ENCODE measurements at places on chromosomes 3 and 15.

DNA sequence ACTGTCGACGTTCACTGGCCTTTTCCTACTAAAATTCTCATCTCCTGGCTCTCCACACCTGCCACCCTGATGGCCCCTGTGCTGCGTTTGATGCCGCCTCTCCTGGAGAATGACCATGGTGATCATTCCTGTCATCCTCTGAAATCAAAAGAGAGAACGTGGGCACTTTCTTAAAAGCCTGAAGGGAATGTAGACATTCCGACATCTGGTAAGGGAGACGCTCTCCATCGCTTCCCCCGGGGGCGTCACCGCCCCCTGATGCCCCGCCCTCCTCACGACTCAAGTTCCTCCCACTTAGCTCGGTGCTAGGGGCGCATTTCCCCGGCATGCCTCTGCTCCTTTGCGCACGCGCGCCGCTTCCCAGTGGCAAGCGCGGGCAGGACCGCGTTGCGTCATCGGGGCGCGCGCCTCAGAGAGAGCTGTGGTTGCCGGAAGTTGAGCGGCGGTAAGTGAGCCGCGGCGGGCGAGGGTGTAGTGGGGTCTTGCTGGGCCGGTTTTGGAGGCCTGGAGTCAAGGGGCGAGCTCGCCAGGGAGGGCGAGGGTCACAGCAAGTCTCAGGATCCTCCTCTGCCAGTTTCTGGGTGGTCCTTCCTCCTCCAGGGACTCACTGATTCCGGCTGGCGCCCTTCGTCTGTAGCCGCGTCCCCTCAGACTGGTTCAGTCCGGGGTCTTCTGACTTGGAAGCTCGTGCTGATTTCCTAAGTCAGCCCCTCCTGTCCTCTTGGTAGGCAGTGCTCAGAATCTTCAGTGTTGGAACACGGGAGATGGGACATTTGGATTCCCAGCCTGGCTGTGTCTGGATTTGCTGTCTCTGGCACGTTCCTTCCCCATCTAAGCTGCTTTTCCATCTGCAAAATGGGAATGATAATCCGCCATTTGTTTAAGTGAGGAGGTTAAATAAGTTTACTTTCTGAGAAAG is at the start of gene ATG7:
Gene ATG7, plus strand, starts transcription at position 412 of the 919 bp plus-strand sequence. CDS start 26,299 bp downstream, outside the sequence.
- DNase-seq: peak; percentile 99

DNA sequence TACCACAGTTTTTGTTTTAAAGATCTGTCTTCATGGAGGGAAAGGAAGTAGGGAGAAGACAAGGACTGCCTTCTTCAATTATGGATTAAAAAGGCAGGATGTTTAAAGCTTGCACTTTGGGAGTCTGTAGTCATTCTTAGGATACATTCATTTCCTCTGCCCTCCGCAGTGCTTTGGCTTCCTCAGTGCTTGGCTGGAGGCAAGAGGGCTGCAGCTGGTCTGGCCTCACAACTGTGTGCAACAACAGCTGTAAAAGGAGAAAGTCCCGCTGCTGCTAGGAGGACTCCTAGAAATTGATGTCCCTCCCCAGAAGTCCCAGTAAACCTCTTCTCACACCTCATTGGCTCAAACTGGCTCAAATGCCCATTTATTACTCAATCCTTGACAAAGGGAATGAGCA is 54.4 kb upstream of the PPP2R3A start:
- DNase-seq: no peak

- no peak for DNase-seq
Observed at GRCh38 chr3:156456771-156457224, 98.1 kb downstream of the SSR3 start.

DNA sequence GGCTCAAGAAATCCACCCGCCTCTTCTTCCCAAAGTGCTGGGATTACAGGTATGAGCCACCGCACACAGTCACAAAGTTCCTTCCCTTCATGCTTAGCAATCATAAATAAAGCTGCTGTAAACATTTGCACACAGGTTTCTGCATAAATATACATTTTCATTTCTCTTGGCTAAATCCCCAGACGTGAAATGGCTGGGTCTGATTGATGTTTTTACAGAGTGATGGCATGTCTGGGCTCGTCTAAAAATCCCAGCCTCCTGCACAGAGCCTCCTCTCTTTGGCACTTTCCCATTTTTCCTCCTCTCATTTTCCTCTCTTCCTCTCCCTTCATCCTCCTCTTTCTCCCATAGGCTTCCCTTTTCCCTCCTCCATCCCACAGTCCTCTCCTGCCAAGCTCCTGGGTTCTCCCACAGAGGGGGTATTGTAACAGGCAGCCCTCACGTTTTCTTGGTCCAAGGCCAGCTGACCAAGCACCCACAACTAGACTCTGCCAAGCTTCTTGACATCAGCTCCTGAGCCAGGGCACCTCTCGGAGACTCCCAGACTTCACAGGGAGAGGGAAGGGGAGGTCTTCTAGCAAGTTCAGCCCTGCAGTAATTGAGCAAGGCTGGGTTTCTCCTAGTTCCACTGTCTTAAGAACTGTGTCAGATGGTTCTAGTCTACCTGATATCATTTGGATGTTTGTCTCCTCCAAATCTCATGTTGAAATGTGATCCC is 10.5 kb upstream of the PLA2G4E start:
- DNase-seq: no peak

DNA sequence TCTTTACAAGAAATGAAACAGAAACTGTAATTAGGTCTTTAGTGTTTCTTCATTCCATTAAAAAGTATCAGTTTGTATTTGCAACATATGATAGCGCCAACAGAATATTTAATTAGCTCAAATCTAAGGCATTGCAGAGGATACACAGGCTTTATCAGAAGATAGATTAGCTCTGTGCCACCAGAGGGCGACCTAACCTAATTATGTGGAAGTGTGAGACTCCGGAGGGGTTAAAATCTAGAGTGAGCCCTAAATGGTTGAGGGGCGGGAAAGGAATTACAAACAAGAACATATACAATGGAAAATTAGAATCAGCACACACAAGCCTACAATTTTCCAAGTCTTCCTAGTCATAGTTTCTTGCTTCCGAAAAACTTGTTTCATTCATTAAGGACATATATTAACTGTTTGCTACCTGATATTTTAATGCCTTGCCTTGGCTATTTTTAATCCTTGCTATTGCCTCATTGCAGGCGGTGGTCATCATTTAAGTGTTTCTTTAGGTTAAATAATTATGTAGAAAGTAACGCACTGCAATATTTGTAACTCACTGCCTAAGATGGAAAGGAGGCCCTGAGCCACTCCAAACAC is 18.0 kb upstream of the RYR3 start:
- peak; percentile 42 for DNase-seq

DNA sequence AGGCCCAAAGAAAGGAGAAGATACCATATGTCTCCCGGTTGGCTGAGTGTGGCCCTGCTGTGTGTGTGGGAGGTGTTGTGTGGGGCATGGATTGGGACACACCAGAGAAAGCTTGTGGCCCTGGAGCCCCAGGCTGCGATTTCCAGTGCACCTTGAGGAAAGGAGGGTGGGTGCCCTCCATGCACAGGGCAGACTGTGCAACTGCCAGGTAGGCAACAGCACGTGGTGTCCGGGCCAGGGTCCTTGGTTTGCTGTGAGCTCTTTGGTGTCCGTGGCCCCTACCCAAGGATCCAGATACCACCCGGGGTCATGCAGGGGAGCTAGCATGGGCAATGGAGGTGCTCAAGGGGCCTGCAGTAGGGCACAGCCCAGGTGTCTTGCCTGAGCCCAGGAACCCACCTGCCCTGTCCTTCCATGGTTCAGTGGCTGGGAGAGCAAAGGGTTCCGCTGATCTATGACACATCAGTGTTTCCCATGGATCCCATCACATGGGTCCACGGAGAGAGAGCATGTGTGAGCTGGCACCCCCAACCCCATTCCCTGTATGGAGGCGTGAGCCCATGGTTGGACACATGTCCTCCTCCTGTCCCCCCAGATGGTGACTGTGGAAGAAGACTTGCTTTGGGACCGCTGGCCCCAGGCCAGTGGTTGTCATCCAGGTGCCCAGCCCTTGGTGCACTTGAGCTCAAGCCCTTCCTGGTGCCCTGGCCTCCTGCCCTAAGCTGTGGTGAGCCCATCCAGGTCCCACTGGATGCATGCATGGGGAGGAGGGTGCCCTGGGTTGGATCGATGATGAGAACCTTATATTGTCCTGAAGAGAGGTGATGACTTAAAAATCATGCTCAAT is 223.4 kb downstream of the SNRPN start:
- peak; percentile 14 for DNase-seq

DNA sequence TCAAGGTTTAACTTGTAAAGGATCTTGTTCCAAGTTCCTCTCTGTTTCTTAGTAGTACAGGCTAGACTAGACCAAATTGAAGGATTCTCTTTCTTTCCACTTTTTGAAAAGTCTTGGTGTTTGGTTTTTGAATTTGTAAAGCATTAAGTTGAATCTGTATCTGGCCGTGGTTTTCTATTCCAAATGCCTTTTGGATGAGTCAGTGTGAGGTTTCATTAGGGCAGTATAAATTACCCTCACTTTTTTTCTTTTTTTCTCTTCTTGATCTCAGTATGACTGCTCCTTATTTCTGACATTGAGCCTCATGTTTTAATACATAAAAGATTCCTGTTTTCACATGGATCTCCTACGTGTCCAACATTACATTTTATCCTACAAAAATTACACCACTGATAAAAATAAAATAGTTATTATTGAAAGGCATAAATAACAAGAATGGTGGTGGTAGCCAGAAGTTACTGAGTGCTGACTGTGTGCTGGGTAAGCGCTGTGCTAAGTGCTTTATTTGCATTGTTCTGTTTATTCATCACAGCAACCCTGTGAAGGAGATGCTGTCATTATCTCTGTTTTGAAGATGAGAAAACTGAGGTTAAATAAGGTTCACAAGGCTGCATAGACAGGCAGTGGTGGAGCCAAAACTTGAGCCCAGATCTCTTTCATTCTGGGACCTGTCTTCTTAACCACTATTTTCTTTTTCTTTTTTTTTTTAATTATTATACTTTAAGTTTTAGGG is 48.3 kb downstream of the MITF start:
- DNase-seq: no peak

GRCh38 chr3:132231633-132232032 is 85.6 kb upstream of the ACP3 start:
- no peak for DNase-seq

- no peak for DNase-seq
Observed at GRCh38 chr3:4820296-4821121, 158.7 kb upstream of the BHLHE40 start.

DNA sequence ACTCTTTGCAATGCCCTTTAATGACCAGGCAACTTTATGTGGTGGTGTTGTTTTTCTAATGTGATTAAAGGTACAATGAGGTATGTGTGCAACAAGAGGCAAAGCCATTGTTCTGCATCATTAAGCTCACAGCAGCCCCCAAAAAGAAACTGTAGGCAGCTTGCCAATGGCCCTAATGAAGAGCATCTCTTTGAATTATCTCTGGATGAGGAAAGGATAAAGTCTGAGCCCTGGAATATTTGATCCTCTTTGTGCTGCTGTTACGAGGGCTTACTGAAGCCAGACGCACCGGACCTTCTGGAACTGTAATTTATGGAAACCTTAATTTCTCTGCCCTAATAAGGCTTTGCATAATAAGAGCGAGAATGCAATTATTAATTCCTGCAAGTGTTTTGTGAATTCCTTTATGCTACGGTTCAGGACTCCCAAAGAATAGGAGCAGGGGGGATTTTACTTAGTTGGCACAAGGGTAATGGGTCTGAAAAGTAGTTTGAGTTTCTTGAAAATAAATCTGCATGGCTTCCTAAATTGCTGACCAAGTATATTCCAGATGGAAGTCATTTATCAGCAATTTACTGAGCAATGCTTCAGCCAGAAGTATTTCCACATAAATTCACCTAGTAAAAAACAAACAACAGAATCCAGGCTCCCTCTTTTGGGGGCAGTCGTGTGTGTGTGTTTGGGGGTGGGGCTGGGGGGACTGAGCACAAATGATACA is 193.4 kb downstream of the PDZRN3 start:
- DNase-seq: no peak

DNA sequence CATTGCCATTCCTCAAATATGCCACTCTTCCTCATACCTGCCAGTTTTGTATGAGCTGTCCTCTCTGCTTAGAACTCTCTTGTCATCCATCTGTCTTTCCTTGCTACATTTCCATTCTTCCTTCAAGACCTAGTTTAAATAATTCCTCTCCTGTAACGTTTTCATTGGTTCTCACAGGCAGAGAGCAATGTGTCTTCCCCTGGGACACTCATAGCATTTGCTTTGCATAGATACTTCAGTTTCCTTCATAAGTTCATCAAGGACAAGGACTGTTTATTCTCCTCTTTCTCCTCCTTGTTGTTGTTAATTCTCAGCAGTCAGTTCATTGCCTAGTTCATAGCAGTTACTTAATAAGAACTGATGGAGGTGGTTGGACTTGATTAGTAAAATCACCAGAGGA is 10.5 kb downstream of the NR2C2 start:
- no peak for DNase-seq

GRCh38 chr3:9902372-9903237 is at the start of gene IL17RE:
Gene IL17RE, plus strand, starts transcription at chr3:9902848. Its CDS starts 85 bp downstream, at chr3:9902933.
- DNase-seq: no peak

- DNase-seq: no peak
Observed at GRCh38 chr15:49621887-49622286, 1.0 kb downstream of the DTWD1 start.

GRCh38 chr15:91336687-91337086 is 236.6 kb downstream of the SV2B start:
- no peak for DNase-seq

DNA sequence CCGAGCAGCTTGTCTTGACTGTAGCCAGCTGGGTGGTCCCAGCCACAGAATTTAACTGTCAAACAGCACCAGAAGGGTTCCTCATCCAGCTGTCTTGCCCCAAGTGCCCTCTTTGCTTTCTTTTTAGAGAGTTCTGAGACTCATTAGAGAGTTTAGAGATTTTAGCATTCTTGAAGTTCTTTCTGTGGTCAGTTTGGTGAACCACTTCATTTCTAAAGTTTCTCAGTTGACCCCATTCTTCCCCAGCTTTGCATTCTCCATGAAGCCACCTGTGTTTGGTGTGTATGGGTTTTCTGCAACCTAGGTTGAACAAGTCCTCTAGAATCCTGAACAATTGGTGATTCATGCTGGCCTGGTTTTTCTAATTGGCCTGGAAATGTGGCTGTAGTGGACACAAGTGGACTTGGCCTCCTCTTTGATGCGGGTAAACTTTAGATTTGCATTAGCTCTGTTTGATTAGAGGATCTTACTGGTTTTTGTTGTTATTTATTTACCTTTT is 33.7 kb downstream of the FLNB start:
- DNase-seq: no peak

DNA sequence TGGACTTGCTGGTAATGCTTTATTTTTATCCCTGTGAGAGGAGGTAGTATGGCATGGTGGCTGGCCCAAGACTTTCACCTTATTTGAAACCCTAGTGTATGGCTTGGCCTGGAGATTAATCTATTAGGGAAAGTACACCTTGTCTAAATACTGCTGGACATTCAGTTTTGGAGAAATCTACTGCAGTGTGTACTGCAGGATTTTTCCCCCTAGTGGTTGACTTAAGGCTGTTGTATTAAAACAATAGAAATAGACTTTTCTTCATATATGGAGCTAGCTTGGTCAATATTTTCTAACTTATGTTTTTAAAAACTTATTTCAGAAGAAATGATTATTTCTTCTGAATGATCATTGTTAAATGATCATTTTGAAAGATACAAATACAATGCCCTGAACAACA is 13.9 kb upstream of the SLITRK3 start:
- no peak for DNase-seq
